ENCODE measurements at places on chromosomes 6 and 20.

DNA sequence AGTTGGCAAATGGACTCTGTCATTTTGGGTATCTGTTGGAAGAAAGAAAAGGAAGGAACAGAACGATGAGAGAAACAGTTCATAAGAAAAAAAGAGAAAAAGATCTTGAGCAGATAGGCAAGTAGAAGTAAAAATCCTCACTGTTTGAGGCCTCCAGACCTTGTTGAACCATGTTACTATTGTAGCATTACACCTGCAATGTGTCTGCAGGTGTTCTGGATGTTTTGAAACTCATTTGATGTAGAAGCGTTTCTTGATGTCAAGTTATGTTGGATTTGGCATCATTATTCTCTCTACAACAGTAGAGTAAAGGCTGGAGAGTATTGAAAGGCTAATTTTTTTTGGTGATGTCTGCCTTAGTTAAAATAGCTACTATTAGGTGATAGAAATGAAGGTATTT lies 108.7 kb downstream of the CARMIL1 start:
- no peak for DNase-seq

GRCh38 chr6:39003072-39003471 lies 45.5 kb upstream of the GLP1R start:
- DNase-seq: no peak

GRCh38 chr20:63639093-63639975 lies 12.4 kb upstream of the GMEB2 start:
- peak; percentile 16 for DNase-seq

DNA sequence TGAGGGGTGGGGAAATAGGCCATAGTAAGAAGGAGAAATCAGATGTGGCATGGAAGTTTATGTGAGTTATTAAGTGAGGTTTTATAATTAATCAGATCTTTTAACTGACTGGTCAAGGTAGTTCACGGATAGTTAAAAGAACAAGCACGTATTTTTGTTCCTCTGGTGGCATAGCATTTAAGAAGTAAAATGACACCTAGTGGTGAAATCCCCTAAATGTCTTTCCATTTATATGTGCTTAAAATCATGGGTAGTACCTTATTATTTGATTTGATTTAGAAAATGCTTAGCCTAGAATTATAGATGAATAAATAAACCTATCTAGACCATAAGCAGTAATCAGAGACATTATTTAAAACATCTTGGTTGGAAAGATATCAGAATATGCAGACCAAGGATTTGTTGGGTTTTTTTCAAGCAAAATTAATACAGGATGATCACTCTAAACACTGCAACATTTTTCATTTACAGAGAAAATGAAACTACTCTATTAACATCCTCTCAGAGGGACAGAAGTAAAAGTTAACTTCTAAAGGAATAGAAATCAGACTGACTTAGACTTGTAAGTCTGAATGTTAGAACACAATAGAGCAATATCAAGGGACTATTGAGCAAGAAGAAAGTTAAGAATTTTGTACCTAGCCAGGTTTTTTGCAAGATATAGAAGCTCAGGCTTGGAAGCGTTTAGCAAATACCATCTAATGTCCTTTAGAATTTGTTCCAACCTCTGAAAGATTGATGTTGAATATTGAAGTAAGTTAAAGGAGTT lies 81.1 kb downstream of the STXBP5 start:
- peak; percentile 38 for DNase-seq

GRCh38 chr6:19416811-19417210 lies 420.4 kb upstream of the ID4 start:
- DNase-seq: no peak
